ENCODE measurements at places on chromosomes 4 and X.

GRCh38 chr4:7426525-7427171, 8.1 kb downstream of the PSAPL1 start:
- DNase-seq, result no peak

DNA sequence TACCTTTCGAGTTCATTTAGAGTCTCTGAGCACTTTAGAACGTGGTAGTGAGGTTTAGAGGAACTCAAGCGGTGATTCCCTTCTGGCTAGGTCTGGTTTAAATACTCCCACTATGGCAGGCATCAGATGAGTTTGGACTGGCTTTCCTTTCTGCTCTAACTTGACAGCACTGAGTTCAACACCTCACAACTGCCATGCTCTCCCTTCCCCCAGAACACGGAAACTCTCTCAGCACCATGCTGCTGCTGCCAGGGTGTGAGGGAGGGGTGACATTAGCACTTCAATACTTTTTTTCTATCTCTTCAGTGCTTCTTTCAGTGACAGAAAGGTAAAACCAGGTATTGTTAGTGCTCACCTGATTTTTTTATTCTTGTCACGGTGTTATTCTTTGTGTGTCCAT, 234.5 kb upstream of the AGTR2 start:
- no peak for DNase-seq

GRCh38 chr4:10671799-10672198, 12.8 kb downstream of the CLNK start:
- no peak for DNase-seq

GRCh38 chrX:110444996-110445395, 86.3 kb downstream of the RTL9 start:
- DNase-seq, result no peak

- no peak for DNase-seq
These were observed 276.2 kb upstream of the KLF3 start for GRCh38 chr4:38387819-38388218.

GRCh38 chr4:159106636-159107035, 3.8 kb downstream of the RAPGEF2 start:
- DNase-seq, result no peak

DNA sequence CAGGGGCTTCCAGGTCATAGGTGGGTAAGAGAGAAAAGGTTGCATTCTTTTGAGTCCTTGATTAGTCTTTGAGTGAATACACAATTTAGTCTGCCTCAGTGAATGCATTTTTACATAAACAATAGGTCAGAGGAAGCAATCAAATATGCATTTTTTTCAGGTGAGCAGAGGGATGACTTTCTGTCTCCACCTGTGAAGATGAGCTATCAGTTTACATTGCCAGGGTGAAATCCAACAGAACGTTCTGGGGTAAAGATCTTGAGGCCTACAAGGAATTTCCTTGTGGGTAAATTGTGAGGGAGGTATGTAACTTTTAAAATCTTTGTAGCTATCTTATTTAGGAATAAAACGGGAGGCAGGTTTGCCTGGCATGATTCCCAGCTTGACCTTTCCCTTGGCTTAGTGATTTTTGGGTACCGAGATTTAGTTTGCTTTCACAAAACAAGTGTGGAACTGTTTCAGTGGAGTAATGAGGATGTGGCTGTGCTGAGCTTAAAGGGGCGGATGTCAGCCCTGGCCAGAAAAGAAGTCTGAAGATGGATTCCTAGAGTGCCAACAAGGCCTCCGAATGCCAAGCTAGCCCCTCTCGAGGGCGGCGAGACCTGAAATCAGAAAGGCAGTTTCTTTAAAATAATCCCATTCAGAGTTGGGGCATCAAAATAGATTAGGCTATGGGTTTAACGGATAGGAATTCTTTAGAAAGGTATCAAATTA, 29.5 kb downstream of the TMEM131L start:
- DNase-seq, result no peak

- DNase-seq, result peak; percentile 19
These were observed 69.2 kb downstream of the CRMP1 start for GRCh38 chr4:5823542-5824211.

GRCh38 chr4:54101190-54102041, 1.5 kb downstream of the GSX2 start:
- DNase-seq, result no peak

- DNase-seq, result no peak
These were observed 152.2 kb downstream of the TACR3 start for GRCh38 chr4:103567591-103567990.

DNA sequence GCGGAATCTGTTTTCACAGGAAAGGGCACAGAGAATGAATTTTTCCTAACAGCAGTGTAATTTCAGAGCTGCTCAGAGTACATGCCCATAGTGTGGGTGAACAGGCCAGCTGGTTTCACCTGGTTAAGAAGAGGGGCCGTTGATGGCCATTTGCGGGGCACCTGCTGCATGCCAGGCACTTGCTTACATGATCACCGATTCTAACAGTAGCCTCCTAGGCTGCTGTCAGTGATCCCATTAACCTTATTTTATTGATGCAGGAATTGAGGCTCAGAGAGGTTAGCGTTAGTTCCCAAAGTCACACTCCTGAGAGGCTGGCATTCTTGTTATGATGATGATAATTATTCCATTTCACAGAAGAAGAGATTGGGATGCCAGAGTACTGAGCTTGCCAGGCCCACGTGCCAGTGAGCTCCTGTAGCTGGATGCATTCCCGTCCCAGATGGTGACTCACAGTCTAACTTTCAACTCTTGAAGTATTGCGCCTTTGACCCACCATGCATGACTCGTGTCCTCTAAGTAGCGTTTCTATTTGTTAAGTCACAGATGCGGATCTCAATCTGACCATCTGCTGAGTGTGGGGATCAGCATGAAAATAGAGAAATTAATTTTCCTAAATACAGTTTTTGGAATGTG, 76.5 kb downstream of the PSAPL1 start:
- DNase-seq, result no peak

GRCh38 chr4:140662082-140662869, 93.5 kb upstream of the UCP1 start:
- DNase-seq, result no peak

DNA sequence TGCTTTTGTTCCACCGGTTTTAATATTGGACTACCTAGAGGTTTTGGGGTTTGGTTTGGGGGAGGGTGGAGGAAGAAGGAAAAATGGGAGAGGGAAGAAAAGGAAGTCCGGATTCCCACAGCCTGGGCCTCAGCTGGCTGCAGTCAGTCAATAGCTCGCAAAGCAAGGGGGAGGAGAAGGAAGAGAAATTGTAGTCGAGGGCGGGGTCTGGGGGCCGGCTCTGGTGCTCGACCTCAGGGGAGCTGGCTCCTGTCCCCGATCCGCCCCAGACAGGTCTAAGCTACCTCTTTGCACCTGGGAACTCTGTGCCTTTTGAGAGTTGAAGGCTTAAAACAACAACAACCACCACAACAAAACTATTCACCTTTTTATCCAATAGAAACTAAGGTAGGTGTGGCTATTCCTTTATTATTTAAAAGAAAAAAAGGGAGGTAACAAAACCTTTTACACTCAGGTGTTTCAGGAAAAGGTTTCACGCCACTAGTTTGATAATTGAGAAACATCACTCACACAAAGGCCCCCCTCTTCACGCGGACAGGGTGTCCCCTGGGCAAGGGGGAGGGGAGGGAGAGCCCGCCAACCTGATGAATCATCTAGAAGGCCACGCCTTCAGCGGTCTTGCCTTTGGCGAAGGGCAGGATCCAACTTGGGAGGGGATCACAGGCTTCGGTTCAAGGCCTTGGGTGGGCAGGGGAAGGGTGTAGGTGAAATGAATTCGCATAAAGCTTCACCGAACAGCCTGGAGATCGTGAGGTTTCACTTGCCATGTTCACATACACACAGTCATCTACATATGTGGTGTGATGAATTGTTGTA, 1.6 kb upstream of the LNX1 start:
- DNase-seq, result no peak

DNA sequence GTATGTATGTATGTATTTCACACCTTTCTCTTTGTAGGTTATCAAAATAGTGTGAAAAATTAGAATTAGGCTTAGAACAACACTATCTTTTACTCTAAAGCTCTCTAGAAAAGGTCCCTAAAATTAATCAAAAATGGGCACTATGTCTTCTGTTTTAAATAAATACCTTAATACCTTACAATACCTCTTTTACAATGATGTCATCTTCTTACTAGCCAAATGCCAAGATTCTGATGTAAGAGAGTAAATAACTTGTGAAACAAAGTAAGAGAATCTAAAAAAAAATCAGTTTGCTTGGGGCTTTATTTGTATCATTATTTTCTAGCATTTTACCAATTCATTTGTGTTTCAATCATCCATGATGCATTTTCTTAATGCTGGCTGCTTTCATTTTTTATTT, 402.2 kb upstream of the MAGEB2 start:
- DNase-seq, result no peak

DNA sequence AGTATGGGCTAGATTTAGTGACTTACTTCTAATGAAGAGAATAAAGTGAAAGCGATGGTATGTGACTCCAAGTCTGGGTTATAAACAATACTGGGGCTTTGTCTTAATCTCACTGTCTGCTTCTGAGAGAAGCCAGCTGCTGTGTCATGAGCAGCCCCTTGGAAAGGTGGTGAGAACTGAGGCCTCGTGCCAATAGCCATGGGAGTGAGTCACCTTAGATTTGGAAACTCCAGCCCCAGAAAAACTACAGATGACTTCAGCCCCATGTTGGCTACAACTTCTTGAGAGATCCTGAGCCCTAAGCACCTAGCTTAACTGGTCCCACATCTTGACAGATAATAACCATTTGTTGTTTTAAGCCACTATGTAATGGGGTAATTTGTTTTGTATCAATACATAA, 77.6 kb downstream of the CWH43 start:
- DNase-seq, result no peak

DNA sequence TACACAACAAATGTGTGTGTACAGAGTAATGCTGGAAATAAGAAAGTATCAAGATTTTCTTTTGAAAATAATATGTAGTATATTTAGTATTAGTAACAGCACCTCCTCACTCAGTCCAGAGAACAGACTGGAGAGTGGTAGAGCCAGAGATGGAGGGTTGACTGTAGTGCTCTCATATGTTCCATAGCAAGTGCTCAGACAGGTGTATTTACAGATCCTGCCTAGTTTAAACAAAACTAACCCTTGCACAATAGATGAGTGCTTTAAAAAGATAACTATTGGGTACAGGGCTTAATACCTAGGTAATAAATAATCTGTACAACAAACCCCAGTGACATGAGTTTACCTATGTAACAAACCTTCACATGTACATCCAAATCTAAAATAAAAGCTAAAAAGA, 381.0 kb upstream of the EMCN start:
- no peak for DNase-seq

DNA sequence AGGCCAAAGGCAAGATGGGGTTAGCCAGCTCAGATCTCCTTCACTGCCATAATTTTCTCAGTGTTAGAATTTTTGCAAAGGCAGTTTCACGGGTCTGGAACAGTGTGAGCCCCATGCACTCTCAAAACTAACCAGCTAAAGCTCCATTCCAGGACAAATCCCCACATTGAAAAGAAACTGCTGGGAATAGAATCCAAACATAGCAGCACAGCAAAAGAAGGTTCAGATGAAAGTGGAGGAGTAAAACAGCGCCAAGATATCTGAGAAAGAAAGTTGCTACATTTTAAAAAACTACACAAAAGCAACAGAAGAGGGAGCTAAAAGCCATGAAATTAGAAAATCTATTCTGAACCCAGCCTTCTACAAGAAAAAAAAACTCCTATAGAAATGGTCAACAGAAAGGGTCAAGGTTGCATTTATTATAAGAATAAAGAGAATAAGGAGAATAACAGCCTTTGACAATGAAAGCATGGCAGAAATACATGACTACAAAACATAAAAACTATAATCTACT, 39.6 kb upstream of the SLC7A3 start:
- peak; percentile 1 for DNase-seq

GRCh38 chrX:23999671-24000070, 27.3 kb downstream of the KLHL15 start:
- no peak for DNase-seq

- DNase-seq, result peak; percentile 43
These were observed 78.1 kb upstream of the PAGE3 start for GRCh38 chrX:55342533-55343501.

GRCh38 chr4:117560329-117560728, 474.0 kb upstream of the NDST3 start:
- DNase-seq, result peak; percentile 6

DNA sequence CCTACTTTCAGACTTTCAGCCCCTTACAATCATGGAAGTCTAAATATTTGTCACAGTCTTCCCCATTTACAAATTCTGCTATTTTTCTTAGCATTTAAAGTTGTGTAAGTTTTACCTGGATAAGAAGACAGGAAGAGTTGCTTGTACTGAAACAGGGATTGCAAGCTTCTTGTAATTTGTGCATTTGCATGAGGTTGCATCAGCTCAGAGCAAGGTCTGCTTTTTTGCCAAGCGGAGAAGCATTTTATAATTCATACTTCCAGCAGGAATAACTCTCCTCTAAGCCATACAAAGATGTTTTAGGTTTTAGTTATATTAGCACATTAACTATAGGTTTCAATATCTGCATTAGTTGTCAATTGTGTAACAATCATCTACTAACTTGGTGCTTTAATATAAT, 922.0 kb upstream of the PABPC4L start:
- DNase-seq, result no peak

- DNase-seq, result no peak
These were observed 43.6 kb downstream of the HTT-AS start for GRCh38 chr4:3030566-3031356.

DNA sequence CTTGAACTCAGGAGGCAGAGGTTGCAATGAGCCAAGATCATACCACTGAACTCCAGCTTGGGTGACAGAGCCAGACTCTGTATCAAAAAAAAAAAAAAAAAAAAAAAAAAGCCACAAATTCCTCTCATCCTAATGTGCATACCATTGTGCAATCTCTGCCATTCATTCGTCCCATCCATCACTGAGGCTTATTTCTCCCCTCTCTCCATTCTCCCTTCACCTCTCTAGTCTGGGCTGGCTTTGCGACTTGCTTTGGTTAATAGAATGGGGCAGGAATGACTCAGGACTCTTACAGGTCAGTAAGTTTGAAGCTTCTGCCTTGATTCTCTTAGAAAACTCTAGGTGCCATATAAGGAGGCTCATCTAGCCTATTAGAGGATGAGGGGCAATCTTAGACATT, 60.3 kb upstream of the DDX3X start:
- DNase-seq, result no peak

DNA sequence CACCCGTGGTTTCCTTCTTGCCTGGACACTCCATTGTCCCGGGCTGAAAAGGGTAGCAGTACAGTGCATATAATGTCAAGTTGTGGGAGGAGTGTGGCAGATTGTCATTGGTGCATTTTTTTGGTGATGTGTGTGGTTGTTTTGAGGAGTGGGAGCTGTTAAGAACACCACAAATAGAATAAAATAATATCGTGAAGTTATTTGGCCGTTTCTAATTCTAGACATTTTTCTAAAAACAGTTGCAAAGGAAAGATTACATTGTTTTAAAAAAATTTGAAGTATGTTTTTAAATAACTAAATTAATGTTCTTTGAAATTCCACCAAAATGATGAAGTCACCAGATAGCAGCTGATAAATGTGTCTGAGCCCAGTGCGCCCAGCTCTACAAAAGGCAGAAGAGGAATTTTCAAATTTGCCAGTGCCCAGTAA, 1.3 kb downstream of the PKD2 start:
- DNase-seq, result peak; percentile 36

All from GM12865 (cell line).